Amniotic stem cell (primary cell): ENCODE measurements at places on chromosomes 6 and 20.

DNA sequence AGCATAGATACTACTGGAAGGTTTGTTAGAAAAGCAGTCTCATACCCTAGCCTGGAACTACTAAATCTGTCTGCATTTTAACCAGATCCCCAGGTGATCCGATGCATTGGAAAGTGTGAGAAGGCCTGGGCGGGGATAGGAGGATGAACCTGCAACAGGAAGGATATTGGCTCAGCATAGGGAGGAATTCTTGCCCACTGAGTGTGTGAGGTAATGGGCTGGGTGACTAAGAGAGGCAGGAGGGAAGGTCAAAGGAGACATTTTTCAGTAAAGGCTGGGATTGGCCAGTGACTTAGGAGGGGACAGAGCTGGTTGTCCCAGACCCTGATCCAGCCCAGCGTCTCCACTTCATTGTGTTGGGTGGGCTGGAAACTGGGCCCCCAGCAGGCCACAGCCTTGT, 191.0 kb upstream of the LRFN2 start:
- no peak for DNase-seq

DNA sequence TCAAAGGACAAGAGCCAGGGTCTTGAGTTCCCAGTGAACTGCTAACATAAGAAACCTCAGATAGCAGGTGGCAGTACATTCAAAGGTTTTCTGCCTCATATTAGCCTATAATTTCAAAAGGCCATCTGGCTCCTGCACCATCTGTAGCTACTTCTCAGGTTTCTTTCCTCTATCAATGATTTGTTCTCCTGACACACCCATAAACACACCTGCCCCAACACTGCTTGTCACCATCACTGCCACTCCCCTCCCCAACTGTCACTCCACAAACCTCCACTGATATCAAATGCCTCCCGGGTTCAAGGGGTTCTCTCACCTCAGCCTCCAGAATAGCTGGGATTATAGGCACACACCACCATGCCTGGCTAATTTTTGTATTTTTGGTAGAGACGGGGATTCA, 152.7 kb upstream of the SLC22A16 start:
- DNase-seq, result no peak

DNA sequence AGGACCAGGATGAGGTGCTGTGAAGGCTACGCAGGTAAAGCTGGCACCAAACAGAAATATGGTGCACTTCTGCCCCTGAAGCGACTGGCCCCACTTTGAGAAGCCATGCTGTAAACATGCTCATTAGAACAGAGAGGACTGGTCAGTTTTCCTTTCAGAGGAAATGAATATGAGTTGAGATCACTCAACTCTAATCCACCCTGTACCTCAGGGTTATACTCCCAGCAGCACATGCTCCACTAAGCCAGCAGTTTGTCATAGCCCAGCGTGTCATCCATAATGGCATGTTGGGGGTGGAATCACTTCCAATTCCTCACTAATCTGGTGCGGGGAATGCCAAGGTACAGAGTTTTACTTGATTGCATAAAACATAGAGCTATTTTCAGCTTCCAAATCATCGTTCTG, 98.1 kb downstream of the HIVEP2 start:
- peak; percentile 89 for DNase-seq

DNA sequence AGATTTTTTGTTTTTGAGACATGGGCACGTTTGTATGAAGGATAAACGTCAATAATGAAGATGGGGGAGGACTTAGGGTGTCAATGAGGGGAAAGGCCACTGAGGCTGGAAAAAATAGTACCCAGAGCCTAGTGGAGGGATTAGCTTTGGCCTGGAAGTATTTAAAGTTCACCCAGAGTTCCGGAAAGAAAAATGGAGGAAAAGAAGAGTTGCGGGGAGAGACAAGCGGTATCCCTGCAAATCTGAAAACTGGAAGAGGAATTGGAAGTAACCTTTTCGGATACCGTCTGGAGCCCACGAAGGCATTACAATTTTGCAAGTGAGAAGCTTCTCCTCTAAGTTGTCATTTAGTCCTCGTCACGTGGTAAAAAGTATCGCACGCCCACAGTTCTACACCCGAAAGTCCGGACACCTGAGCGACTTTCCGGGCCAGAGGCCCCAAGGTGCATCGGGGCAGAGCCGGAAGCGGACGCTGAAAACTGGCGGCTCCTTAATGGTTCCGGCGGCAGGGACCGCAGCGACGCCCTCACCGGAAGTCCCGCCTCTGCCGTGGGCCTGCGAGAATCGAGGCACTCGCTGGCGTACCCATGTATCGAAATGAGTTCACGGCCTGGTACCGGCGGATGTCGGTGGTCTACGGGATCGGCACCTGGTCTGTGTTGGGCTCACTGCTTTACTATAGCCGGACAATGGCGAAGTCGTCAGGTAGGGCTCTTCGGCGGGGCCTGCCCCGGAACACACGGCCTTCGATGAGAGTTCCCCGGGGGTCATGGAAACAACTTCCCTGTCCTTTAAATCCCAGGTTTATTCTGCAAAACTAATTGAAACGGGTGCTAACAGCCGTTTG, at the start of gene SMIM26:
Gene SMIM26 (plus strand): TSS at position 541 of the 847 bp plus-strand sequence. CDS start 47 bp downstream, at position 588.
- DNase-seq, result peak; percentile 86

- DNase-seq, result no peak
These were observed 129.9 kb upstream of the AGPAT4 start for GRCh38 chr6:161403717-161404116.

GRCh38 chr6:116969211-116969863, 92.3 kb downstream of the RFX6 start:
- DNase-seq, result peak; percentile 33

GRCh38 chr6:111263837-111264236, 176.5 kb downstream of the SLC16A10 start:
- peak; percentile 63 for DNase-seq
